AML-193 (cell line): ENCODE measurements at places on chromosomes 5 and 9.

DNA sequence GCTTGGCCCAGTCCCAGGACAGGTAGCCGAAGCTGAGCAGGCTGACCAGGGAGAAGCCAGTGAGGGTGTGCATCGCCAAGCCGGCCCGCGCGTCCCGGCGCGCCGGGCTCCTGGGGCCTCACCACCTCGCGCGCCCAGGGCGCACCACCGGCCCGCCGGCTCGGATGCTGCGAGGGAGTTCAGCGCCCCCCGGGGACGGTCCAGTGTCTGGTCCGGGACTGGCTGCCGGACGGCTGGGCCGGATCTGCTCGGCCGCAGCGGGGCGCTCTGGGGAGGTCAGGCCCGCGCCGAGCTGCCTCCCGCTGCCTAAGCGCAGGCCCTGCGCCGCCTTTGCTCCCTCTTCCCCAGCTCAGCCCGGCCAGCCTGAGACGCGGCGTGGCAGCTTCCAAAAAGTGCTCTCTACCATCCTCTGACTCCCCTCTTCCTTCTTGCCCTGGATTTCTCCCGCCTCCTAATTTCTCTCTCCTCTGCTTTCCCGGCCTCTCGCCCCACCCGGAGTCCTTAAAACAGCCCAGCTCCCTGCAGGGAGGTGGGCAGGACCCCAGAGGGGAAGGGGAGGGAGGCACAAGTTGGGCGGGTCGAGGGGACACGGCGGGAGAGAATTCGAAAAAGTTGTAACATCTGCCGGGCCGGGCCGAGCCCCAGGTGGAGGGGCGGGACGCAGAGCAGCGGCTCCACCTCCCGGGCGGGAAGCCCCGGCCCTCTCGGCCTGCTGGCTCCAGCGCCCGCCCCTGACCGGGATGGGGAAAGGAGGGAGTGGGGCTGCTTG lies at the start of gene ARSI:
Gene ARSI (minus strand): TSS at position 605 of the 769 bp plus-strand sequence. CDS start 532 bp downstream, at position 73.
- no peak for DNase-seq

GRCh38 chr9:82410866-82411265 lies 422.3 kb downstream of the SPATA31D1 start:
- DNase-seq = no peak

GRCh38 chr9:132075853-132076252 lies 3.8 kb downstream of the MED27 start:
- DNase-seq = no peak

DNA sequence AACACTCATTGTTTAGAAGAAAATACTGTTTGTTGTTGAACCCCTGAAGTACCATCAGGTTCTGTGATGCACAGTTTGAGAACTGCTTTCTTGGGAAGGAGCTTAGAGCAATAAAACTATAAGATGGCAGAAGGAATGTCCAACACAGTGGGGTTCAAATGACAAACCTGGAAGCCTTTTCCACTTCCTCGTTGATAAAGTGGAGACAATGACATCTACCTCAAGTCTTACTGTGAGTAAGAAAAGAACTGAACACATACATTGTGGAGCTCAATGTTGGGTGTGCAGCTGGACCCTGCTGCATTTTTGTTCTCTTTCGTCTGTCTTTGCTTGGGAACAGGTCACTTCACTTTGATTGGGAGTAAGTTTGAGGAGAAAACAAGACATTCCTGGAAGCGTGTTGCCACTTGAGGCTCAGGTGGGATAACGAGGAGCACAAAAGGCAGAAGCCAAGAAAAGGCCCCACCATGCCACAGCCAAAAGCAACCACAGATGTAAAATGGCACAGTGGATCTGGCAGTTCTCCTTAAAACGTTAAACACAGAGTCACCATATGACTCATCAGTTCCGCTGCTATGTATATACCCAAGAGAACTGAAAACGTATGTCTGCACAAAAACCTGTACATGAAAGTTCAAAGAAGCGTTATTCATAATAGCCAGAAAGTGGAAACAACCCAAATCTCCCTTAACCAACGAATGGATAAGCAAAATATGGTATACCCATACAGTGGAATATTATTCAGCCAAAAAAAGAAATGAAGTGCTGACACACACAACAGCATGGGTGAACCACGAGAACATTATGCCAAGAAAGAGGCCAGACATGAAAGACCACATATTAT lies 42.9 kb upstream of the SUB1 start:
- DNase-seq = no peak

DNA sequence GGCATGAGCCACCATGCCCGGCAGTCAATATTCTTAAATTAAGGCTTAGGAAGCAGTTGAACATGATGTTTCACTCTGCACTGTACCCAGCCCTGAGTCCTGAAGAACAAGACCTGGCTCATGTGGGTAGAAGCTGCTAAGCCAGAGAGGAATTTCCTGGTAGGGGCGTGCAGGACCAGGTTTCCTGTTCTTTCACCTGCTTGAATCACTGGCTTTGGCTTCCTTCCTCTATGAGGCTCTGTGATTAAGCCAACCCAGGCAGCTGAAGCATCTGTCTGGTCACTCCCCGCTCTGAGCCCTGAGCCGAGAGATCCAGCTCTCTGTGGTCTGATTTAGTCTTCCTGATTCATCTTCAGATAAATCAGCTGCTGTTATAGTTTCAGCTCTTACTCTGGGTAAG lies 29.1 kb downstream of the CFAP77 start:
- no peak for DNase-seq

- DNase-seq = no peak
These were observed 326.1 kb downstream of the NSG2 start for GRCh38 chr5:174371600-174372094.

GRCh38 chr9:137227054-137227852 lies at the start of gene RNF224:
RNF224 (plus strand) TSS chr9:137227502; CDS start chr9:137228336, 834 bp downstream.
- DNase-seq = peak; percentile 62

DNA sequence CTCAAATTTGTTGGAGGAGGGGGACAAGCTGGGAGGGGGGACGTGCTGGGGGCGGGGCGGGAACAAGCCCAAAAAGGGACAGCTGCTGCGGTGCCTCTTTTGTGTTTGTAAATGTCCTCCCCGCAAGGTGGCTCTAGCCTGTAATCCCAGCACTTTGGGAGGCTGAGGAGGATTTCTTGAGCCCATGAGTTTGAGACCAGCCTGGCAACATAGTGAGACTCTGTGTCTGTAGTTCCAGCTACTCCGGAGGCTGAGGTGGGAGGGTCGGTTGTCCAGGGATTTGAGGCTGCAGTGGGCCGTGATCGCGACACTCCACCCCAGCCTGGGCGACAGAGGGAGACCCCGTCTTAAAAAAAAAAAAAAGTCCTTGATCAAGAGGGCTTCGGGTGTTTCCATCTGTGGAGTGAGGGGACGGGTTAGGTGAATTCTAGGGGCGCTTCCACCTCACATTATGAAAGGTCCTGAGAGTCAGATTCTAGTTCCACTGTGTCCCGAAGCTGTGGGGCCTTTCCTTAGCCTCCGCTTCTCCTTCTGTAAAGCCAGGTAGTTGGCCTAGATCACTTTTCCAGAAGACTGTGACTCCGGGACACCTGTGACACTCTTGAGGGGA lies 779 bp upstream of the CTNNA1 start:
- DNase-seq = no peak

DNA sequence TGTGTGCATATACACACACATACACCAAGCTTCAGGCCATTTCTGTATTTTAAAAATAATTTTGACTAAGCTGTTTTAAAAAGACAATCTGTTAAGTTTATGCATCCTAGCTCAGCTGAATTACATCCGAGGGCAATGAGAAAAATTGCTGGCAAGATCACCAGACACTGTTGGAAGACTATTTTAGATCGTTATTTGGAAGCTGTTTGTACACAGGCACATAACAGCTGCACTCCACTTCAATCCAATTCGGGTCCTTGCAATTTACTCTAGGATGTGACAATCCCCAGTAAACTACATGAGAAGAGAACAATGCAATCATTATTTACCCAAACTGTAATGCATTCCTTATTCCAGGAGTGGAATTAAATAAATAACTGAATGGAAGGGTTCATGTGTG lies 79.3 kb upstream of the RASA1 start:
- no peak for DNase-seq

DNA sequence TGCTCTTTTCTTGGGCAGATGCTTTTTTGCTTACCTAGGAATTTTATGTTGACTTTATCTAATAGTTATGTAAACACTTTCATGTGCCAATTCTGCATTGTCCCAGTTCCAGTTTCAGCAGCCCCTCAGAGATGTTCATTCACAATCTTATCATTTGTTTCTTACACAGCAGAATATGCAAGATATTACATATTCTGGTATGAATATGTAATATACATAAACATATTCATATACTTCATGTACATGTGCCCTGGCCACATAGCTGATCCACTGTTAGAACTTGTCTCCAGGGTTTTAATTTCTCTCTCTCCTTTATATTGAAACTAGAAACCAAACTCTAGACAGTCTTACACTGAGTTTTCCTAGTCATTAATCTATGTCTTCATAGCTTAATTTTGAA lies 90.2 kb upstream of the PARP8 start:
- no peak for DNase-seq

DNA sequence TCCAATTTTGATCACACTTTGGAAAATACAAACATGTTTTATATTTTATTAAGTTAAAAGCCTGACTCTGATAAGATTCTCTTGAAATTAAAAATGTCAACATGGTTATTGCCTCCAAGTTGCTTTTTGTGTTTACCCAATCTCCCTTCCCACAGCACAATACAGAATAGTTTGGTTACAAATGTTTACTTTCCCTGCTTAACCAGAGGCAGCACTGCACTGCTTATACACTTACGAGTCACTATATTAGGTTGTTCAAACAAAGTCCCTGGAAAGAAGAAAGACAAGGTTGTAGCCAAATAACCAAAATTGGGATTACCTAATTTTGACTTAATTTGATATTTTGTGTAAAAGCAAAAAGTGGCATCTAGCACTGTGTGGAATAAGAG lies 25.9 kb downstream of the SRFBP1 start:
- DNase-seq = no peak

DNA sequence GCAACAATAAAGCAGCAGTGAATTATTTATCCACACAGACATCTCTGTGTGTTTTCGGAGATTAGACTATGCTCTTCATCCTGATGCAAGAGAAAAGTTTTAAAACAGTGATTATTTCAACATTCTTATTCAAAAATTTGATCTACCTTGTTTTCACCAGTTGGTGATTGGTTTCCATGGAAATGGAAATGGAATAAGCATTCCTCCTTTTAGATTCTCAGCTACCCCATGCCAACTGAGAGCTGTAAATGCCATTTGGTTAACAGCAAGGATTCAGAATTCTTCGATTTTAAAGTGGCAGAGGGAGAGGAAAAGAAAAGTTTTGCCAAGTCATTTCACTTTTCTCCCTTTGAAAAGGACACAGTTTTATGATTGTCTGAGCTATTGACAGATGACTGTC lies 154.7 kb downstream of the PCSK5 start:
- no peak for DNase-seq

DNA sequence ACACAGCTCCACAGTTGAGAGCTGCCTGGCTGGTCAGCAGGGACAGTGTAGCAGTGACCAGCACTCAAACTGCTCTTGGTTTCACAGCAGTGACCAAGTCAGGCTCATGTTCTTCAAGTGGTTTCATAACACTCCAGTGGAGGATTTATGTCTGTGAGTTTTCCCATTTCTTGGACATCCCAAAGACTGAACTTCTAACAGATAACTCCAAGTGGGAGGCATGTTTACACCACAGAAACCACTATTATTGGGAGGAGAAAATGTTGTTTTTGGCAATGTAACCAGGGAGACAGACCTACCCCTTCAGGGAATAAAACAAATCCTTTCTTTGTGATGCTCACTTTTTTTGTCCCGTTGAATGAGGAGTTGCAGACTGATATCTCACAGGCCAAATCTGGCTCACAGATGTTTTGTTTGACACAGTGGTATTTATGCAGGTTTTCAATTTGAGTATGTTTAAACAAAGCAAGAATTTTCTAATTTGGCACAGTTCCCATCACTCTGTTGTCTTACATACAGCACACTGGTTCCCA lies 141.5 kb downstream of the RMI1 start:
- DNase-seq = no peak

DNA sequence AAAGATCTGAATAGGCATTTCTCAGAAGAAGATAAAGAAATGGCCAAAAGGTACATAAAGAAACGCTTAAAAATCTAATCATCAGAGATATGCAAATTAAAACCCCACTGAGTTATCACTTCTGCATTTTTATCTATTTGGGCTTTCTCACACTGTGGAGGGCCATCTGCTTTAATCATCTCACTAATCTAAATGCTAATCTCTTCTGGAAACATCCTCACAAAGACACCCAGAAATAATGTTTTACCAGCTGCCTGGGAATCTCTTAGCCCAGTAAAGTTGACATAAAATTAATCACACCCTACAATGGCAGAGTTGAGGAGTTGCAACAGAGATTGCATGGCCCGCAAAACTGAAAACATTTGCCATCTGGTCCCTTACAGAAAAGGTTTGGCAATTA lies 407.9 kb upstream of the CYLC2 start:
- DNase-seq = no peak

- no peak for DNase-seq
These were observed 141.8 kb downstream of the DOCK2 start for GRCh38 chr5:169778622-169779596.

- no peak for DNase-seq
These were observed 181.2 kb upstream of the PAPPA start for GRCh38 chr9:115972362-115972761.

DNA sequence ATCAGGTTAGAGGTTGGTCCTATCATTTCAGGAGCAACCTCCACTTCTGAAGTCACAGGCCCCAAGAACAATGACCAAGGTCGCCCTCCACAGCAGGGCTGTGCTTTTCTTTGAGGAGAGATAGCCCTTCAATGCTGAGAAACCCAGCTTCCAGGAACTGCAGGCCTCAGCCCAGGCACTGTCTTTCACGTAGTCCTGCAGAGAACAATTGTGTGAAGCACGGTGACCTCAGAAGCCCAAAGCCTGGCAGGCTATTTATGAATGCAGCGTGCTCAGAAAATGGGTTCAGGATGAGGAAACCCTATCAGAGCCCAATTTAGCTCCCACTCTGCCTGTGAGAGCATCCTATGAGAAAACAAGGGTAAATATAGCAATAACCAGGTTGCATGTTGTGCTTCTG lies 388.3 kb downstream of the PLK2 start:
- DNase-seq = no peak

GRCh38 chr5:14009575-14009974 lies 65.1 kb upstream of the DNAH5 start:
- no peak for DNase-seq

- no peak for DNase-seq
These were observed 55.8 kb downstream of the ANXA2R start for GRCh38 chr5:42984307-42984706.

- no peak for DNase-seq
These were observed 13.4 kb upstream of the TXNDC8 start for GRCh38 chr9:110351009-110351467.

GRCh38 chr5:76469656-76470290 lies 66.7 kb downstream of the IQGAP2 start:
- DNase-seq = no peak

DNA sequence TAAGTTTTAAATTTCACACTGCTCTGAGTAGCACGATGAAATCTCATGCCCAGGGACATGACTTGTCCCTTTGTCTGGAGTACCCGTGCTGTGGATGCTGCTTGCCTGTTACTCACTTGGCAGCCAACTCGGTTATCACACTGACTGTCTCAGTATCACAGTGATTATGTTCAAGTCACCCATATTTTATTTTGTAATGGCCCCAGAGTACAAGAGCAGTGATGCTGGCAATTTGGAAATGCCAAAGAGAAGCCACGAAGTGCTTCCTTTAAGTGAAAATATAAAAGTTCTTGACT lies 22.8 kb upstream of the SCGB3A2 start:
- no peak for DNase-seq

- no peak for DNase-seq
These were observed 615.5 kb downstream of the RAB3C start for GRCh38 chr5:59198365-59198764.

- DNase-seq = no peak
These were observed 119.9 kb upstream of the PRR16 start for GRCh38 chr5:120344181-120344580.
